ENCODE measurements at places on chromosomes 12 and 14. TPM values are rescaled to one million over a fixed set of nuclear protein-coding genes. Genes with fewer than 3 reads are reported as not detected.

TMEM132D gene
- not detected for total RNA-seq

LRFN5 gene
- total RNA-seq, result not detected

RPGRIP1 gene
- not detected for total RNA-seq

NRXN3 gene
- not detected for total RNA-seq

ETFBKMT gene
- total RNA-seq, result 0.24 TPM

EPYC gene
- total RNA-seq, result not detected

KLHL33 gene
- 0.11 TPM for total RNA-seq

SVOP gene
- total RNA-seq, result not detected

ADSS1 gene
- total RNA-seq, result 2.4 TPM

RNASE7 gene
- total RNA-seq, result not detected

RNASE12 gene
- not detected for total RNA-seq

GRCh38 chr12:52523824-52524223 lies 3.6 kb upstream of the KRT5 start:
- ATAC-seq, result no peak

GRCh38 chr12:70002097-70002911 lies 177.3 kb downstream of the MYRFL start:
- no peak for ATAC-seq

GRCh38 chr12:131452444-131452860 lies 258.4 kb upstream of the SFSWAP start:
- ATAC-seq, result no peak

DNA sequence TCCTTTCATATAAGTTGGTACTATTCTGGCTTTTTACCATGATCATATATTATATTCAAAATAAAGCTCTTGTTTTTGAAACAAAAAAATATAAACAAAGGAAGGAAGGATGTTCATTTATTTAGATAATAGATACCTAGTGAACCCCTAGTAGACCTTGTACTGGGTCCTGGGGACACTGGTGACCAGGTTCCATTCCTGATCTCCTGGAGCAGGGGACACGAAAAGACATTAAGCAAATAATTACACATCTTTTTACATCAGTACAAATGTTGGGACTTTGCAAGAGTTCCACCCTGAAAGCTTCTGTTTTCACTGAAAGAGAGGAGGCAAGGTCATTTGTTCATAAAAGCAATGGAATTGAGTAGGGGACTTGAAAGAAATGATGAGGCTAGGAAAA lies 49.3 kb upstream of the SLC38A4 start:
- no peak for ATAC-seq

DNA sequence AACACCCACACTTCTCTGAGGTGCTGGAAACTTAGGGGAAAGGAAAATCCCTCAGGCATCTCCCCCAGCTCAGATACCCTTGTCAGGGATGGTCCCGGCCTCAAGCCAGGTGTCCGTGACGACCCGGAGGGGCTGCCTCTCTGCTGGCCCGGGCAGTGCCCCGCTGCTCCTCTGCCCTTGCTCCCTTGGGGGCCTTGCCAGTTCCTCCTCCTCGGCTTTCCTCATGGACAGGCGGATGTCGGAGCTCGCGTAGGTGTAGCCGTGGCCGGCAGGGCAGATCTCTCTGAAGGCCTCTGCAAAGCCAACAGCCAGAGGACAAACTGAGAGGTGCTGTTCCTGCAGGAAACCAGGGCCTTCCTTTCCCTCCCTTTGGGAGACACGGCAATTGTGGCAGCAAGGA lies 34.8 kb downstream of the ISCA2 start:
- ATAC-seq, result no peak

DNA sequence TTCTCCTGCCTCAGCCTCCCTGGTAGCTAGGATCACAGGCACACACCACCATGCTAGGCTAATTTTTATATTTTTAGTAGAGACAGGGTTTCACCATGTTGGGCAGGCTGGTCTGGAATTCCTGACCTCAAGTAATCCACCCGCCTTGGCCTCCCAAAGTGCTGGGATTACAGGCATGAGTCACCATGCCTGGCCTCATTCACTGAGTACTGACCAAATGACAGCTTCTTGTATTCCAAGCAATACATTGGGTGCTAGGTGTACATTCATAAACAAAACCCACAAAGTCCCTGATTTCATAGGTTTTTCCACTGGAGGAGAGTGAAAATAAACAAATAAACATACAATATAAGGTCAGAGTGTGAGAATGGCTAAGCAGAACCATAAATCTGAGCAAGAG lies 136.3 kb downstream of the HELB start:
- ATAC-seq, result no peak

GRCh38 chr14:32217301-32217700 lies 14.2 kb upstream of the RNU6-8 start:
- no peak for ATAC-seq

DNA sequence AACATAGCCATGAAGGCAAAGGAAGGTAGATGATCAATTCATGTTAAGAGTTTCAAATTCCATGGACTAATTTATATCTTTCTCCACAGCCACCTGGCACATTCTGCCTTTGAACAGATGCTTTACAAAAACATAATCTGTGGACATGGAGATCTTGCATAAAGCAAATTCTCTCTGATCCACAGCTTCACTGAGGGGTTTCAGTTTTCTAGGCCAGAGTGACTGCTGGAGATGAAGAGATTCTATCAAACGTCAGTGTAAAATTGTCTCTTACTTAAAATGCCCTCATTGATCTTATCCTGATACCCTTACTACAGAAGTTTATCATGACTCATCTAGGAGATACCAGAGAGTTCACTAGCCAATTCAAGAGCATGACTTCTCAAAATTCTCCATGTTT lies 291.6 kb downstream of the DAD1 start:
- no peak for ATAC-seq

GRCh38 chr12:45075587-45076282 lies 24.8 kb upstream of the DBX2 start:
- no peak for ATAC-seq

DNA sequence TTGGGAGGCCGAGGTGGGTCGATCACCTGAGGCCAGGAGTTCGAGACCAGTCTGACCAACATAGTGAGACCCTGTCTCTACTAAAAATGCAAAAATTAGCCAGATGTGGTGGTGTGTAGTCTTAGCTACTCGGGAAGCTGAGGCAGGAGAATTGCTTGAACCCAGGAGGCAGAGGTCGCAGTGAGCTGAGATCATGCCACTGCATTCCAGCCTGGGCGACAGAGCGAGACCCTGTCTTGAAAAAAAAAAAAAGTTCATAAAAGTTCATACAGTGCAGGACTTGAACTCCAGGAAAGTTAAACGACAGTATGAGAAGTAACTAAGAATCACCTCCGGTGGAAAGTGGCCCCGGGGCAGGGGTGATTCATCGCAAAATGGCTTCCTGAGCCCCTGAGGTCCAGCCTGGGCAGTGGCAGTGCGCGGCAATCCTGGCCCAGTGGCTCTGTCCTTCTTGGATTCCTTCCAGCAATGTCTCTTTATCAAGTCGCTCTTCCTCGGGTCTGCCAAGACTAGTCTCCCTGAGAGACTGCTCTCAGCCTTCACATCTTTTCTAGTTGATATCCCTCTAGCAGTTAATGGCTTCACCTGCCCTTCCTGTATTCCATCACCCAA lies 16.7 kb upstream of the MAP1LC3B2 start:
- ATAC-seq, result no peak

DNA sequence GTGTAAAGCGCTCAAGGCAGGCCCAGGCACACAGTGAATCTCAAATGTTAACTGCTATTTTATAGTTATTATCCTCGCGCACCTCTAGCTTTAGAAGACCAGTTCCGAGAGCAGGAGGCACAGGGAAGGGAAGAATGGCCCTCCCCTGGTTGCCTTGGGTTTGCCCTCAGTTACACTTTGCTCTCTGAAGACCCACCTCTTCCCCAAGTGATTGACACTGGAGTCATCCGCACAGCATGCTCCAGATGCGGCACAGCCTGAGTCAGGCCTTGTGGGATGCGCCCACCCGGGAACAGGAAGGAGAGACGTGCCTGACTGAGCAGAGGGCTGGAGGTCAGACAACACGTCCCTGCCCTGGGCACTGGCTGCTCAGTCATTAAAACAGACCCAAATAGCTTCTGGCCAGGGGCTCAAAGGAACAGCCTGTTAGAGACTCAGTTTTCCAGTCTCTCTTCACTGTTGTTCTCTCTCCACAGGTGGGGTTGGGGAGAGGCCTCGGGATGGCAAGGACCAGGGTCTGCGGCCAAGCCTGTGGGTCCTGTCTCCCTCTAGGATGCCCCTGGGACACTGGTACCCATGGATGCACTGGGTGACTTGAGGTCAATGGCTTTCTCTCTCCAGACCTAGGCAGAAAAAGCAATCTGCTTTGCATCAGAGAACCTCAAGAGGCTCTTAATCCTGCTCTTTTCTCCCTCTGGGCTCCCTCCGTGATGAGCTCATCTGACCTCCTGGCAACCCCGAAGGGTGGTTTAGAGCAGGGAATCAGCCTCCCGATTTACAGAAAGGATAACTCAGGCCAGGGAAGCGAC lies 13.6 kb upstream of the MLXIP start:
- ATAC-seq, result no peak

- no peak for ATAC-seq
Measured at GRCh38 chr12:116677202-116677661, 60.6 kb downstream of the SPRING1 start.

GRCh38 chr14:41785696-41786095 lies 179.0 kb downstream of the LRFN5 start:
- no peak for ATAC-seq

DNA sequence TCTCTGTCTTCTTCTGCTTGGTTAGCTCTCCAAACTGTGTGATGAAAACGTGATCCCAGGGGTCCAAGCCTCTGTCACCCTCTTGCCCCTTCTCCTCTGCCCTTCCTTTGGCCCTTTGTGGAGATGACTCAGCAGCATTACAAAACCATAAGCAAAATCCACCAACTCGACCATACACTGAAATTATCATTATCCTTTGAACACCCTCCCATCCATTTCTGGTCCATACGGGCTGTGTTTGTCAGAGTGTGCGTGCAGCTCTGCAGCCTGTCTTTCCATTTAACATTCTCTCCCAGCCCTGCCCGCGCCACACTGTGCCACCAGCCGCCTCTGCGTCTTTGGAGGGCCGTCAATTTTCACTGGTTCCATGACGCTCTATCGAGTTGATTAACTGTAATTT lies 69.2 kb downstream of the SLC25A47 start:
- no peak for ATAC-seq

- ATAC-seq, result no peak
Measured at GRCh38 chr12:56216461-56216860, 5.3 kb downstream of the RNF41 start.

GRCh38 chr12:46065412-46066166 lies 75.2 kb upstream of the SCAF11 start:
- no peak for ATAC-seq

DNA sequence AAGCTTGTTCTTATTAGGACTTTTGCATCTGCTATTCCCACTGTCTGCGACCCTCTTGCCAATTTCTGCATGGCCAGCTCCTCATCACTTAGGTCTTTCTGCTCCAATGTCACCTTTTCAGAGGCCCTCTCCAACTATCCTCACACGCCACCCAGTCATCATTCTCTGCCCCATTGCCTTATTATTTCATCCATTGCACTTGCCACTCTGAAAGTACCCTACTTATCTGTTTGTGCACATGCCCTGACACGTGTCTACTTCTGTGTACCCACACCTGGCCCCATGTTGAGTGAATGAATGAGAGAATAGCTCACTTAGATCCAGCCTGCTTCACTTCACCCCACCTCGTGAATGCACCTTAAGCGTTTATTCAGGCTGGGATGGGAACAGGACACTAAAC lies 218.7 kb upstream of the TBX3 start:
- no peak for ATAC-seq

- ATAC-seq, result peak; percentile 62
Measured at GRCh38 chr12:120292661-120293531, at the start of gene RNU4-1. TSS of gene RNU4-1 (minus strand) at chr12:120293237.

GRCh38 chr14:103065861-103066260 lies 8.5 kb upstream of the CDC42BPB start:
- no peak for ATAC-seq

GRCh38 chr12:65602610-65603295 lies 221.5 kb upstream of the HMGA2 start:
- peak; percentile 70 for ATAC-seq

DNA sequence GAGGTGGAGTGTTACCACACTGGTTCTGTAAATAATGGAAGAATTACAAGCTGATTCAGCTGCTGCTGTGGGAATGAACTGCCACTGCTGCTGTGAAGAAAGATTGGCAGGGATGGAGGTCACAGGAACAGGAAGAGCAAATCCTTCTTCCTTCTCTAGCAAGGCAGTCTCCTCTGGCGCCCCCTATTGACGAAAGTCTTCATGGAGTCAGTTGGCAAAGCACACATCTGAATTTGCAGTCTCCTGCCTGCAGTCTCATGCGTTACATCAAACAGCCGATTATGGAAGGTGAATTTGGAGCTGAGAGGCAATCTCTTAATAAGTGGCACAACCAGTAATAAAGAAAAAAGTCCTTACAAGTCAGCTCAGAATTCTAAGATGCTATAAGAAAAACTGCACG lies 106.0 kb upstream of the TMTC1 start:
- ATAC-seq, result no peak

DNA sequence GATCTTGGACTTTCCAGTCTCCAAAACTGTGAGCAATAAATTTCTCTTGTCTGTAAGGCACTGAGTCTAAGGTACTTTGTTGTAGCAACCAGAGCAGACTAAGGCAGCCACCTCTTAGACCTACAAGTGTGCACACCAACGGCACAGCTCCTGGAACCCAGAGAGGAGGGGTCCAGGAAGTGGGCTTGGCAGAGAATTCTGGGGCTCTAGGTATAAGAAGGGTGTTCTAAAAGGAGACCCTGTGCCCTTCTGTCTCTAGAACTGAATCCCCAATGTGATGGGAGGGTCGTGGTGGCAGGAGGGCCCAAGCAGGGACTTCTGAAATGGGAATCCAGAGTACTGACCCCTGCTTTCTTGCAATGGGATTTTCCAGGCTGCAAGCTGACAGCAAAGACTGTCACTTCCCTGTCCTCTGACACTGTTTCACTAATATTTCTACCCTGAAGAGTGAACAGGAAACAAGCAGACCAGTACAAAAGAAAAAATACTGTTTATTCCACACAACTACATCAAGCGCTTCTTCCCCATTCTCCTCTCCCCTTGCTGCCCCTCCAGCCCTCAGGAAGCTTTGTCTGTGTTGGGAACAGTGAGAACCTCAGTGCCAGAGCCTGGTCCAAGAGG lies 13.6 kb upstream of the TFCP2 start:
- ATAC-seq, result no peak

GRCh38 chr12:112878488-112878887 lies 28.3 kb upstream of the OAS1 start:
- ATAC-seq, result no peak

DNA sequence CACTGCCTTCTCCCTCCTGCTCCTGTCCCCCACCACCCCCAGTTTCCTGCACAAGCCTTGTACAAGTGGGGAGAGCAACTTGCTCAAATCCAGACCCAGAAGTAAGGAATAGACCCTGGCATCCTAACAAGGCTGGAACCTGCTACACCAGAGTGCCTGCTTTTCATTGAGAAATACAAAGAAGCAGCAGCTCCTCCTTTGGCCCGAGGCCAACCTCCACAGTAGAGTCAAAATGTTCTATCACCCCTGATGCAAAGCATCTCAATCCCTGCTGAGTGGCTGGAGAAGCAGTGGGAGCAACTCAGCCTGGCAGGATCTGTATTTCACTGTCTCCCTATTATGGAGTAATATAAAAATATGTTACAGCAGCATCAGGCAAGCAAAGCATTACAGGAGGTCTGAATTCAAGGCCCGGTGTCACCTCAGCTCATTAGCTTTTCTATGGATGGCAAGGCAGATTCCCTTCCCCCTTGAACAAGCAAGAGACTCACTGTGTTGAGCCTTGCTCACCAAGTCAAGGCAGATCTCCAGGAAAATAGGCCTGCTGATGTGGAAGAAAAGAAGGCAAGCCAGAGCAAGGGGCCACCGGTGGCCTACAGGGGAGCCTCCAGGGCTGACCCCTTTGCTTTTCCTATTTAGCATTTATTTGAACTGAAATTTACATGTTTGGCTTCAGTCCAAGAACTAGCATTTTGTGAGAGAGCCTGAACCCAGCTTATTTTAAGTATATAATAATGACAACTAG lies 186.3 kb upstream of the EGLN3 start:
- no peak for ATAC-seq

Measured in activated T-helper 17 cell treated with anti-CD3 and anti-CD28 coated beads, Interleukin-2, amount 50 U/mL, for 72 hours (primary cell).